Right hindlimb (tissue), 1 donor: ENCODE measurements at places on chromosomes 13 and 19.

GRCh38 chr13:106362707-106363106, 172.8 kb downstream of the EFNB2 start:
- DNase-seq = no peak

GRCh38 chr19:29617366-29618266, 11.5 kb downstream of the POP4 start:
- no peak for DNase-seq

DNA sequence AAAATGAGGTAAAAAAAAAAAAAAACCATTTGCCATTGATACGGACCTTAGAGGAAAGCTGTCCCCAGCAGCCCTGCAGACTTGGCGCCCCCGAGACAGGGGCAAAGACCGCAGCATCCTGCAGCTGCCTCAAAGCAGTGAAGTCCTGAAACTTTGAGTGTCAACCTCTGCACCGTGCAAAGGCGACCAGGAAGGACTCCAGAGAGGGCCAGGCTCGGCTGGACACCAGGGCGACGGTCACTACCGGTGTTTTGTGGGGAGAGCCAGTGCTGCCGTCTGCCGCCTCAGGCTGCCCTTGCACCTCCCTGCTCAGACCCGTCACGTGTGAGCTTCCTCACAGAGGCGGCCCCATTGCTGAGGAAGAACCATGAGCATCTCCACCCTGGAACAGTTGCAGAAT, 146.7 kb upstream of the SPACA7 start:
- DNase-seq = no peak

- no peak for DNase-seq
These were observed 12.4 kb downstream of the RFX2 start for GRCh38 chr19:6097911-6098310.

- peak; percentile 24 for DNase-seq
These were observed 6.7 kb upstream of the PCDH17 start for GRCh38 chr13:57624565-57625435.

DNA sequence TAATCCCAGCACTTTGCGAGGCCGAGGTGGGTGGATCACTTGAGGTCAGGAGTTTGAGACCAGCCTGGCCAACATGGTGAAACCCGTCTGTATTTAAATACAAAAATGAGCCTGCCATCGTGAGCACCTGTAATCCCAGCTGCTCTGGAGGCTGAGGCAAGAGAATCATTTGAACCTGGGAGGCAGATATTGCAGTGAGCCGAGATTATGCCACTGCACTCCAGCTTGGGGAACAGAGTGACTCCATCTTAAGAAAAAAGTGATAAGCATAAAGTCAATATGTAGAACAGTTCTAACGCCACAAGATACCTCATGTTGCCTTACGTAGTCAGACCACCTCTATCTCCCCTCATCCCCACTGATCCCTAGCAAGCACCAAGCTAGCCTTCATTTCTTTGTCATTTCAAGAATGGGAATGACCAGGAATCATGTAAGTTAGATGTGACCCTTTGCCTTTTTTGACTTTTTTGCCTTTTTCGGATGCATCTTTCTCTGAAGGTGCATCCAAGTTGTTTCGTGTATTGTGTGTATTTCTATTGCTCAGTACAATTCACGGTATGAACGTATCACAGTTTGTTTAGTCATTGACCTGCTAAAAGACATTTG, 6.4 kb downstream of the RPL21 start:
- no peak for DNase-seq

- no peak for DNase-seq
These were observed 33.1 kb downstream of the PEX11G start for GRCh38 chr19:7455600-7456296.

DNA sequence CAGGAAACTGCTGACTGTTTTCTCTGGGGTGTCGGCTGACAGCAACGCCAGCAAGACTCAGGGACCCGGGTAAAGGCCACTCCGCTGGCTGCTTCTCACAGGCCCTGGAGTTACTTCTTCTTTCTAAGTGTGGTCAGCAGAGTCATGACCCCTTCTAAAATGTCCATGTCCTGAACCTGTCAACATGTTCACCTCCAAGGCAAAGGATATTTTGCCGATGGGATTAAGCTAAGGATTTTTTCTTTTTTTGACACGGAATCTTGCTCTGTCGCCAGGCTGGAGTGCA, 7.9 kb downstream of the PEX11G start:
- DNase-seq = no peak

DNA sequence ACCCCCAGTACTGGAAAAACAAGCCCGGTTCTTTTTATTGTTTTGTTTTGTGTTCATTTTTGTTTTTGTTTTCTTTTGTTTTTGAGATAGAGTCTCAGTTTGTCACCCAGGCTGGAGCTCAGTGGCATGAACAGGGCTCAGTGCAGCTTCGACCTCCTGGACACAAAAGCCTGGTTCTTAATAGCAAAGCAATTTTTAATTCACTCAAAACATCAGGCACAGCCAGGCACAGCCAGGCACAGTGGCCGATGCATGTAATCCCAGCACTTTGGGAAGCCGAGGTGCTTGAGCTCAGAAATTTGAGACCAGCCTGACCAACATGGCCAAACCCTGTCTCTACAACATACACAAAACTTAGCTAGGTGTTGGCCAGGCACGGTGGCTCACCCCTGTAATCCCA, 30.7 kb downstream of the INSR start:
- no peak for DNase-seq

DNA sequence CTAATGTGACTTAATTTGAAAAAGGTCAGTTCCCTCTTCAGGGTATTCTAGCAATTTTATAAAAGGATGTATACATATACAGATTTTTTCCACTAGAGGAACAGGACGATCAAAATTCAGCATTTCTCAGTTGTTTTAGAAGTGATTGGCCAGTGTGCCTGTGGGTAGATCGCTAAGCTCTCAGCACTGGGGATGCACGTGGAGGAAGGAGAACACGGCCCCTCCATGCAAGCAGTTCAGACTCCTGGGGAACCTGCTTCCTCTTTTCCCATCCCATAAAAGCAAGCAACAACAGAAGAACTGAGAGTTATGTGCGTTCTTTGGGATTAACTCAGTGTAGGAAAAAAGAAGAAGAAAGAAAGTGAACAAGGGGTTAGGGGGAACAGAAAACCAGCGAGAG, 328.8 kb downstream of the FOXO1 start:
- no peak for DNase-seq

GRCh38 chr19:49247676-49248075, 77.3 kb downstream of the SLC6A16 start:
- no peak for DNase-seq

DNA sequence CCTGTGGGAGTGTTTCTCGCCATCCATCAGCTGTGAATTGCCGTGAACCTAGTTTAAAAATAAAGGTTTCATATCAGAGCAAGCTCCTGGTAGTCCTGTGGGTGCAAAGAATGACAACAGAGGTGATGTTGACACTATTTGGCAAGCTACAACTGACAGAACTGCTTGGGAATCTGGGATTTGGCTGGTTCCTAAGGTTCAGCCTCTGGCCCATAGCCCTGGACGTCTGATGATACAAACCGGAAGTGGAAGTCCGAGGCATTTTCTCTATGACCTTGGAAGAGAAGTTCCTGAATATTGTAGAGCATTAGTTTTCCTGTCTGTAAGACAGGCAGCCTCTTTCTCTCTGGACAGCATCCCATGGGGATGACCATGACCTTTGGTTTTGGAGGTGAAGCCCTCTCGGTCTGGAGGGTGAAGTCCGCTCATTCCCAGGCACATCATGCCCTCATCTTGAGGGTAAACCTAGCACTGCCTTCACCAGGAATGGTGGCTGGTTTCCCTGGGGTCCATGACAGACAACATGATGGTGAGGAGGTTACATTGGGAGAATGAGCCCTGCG, 29.1 kb downstream of the GATAD2A start:
- DNase-seq = no peak

- DNase-seq = no peak
These were observed 9.8 kb downstream of the MVB12A start for GRCh38 chr19:17429641-17430113.

GRCh38 chr19:17385878-17386611, 8.0 kb downstream of the CCDC194 start:
- DNase-seq = peak; percentile 84

DNA sequence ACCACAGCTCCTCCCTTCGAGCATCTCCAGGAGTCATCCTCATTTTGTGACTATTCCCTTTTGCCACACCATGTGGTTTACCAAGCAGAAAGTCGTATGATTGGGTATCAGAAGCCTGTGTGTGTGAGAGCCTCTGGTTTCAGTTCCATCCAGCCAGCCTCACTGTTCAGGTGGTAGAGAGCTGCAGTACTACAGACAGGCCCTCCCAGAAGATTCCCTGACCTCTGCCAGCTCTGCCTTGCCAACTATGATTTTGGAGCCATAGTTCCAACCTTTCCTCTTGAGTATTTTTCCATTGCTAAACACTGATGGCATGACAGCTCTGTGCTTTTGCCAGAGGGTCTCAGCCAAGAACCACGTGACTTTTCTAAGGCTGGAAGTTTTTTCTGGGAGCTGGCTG, 82.5 kb downstream of the DHRS12 start:
- DNase-seq = peak; percentile 74

DNA sequence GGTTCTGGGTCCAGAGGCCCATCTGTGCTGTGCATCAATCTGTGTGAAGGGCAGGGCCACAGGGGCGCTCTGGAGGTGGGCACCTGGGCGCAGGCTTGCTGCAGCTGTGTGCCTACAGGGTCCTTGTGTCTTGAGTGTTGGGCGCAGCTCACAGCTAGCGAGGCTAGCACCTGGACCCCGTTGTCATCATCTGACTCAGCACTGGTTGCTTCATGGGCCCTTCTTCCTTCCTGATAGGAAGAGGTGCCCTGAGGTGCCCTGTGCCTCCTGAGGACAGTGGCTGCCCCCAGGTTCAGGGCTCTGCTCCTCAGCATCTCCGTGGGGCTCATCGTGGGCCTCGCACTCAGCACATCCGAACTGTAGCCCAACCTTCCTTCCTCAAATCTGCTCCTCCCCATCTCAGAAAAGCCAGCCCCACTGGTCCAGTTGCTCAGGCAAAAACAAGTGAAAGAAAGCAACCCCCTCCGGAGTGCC, 54.8 kb downstream of the GATAD2A start:
- no peak for DNase-seq

DNA sequence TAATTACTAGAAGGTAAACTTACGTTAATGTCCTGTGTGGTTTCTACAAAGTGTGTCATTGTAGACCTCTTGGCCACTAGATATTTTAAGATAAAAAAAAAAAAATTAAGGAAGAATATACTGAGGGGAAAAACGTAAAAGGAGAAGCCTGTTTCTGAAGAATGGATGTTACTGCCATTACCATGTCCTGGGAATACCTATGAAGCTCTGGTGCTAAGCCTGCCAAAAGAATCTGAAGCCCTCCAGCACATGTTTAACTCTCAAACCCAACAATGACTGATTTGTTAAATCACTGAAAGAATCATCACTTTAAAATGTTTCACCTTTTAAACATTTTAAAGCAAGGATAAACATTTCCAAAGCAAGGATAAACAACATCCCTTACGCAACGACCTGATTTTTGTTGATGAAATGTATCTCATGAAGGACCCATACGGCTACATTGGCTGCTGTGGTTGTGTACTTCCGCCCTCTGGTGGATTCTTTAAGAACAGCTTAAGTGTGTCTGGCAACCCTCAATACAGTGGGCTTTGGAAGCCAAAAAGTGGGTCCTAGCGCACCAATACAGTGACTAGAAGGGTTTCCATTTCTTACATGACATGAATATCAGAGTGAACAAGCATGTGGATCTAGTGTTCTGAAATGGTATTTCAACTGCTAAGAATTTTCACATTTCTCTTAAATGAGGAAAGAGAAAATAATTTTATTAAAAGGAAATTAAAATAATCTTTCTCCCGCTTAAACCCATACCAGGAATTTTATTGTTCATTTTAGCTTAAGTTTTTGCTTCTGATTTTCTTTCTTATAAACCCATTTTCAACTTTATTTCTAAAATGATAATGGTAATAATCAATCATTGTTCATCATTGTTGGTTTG, 74.5 kb upstream of the RAP2A start:
- peak; percentile 63 for DNase-seq

DNA sequence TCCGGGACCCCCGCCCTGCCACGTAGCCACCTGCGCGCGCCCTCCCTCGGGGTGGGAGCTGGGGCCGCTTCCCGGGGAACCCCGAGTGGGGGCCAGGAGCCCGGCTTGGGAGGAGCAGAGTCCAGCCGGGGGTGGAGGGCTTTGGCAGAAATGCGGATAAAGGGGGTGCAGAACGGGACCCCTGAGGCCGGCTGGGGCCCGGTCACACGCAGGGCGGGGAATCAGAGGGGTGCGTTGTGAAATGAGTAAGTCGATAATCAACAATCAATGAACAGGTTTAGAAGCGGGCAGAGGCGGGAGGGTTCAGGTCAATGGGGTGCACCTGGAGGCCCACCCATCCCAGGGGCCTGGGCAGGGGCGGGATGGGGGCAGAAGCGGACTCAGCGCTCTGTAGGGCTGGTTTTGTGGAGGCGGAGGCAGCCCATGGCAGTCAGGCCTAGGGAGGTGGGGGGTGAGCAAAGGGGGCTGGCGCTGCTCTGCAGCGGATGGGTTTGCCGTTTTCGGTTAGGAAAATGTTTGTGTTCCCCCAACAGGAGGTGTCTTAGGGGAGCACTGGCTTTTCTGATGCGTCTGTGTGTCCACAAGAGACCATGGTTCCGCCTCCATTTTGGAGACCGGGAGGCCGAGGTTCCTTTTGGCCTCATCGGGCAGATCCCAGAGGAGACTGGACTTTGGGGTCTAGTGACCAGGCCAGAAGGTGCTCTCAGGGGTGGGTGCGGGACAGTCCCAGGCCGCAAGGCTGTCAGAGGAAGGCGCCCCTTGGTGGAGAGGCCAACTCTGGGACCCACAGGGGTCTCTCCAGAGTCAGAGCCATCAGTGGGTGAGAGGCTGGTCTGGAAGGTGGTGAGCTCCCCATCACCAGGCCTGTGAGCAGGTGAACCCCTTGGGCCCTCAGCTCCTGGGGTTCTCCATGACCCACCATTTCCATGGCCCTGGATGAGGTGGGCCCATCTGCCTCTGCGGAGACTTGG, 683 bp upstream of the DIRAS1 start:
- no peak for DNase-seq

DNA sequence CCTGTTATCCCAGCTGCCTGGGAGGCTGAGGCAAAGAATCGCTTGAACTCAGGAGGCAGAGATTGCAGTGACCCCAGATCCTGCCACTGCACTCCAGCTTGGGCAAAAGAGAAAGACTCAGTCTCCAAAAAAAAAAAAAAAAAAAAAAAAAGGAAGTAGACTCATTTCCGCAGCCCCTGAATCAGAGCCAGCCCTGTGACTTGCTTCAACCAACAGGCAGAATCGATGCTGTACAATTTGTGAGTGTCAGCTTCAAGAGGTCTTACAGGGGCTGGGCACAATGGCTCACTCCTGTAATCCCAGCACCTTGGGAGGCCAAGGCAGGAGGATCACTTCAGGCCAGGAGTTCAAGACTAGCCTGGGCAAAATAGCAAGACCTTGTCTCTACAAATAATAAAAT, 12.8 kb downstream of the ANKRD27 start:
- DNase-seq = no peak

DNA sequence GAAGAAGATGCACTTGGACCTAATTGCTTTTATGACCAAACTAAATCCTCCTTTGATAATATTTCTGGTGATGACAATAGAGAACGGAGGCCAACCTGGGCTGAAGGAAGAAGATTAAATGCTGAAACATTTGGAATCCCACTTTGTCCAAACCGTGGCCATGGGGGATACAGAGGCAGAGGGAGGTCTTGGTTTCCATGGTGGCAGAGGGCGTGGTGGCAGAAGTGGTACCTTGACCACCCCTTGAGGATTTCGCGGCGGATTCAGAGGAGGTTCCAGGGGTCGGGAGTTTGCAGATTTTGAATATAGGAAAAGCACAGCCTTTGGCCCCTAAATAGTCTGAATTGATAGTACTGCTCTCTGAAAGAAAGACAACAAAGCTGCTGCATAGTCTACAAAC, 7.2 kb upstream of the LILRB3 start:
- no peak for DNase-seq
